NCI-H2081 treated with DMSO at 0.1 percent for 48 hours (cell line): ENCODE measurements at places on chromosomes 4 and X.

GRCh38 chr4:55545151-55545550, 1.6 kb downstream of the CLOCK start:
- DNase-seq: no peak

- DNase-seq: no peak
These were observed 139.8 kb downstream of the CDS1 start for GRCh38 chr4:84722720-84723119.

- no peak for DNase-seq
These were observed 100.5 kb downstream of the PPA2 start for GRCh38 chr4:105373324-105373723.

- DNase-seq: no peak
These were observed 5.9 kb downstream of the ANXA10 start for GRCh38 chr4:168098248-168098717.

- no peak for DNase-seq
These were observed 29.6 kb downstream of the NKX3-2 start for GRCh38 chr4:13514722-13515121.

DNA sequence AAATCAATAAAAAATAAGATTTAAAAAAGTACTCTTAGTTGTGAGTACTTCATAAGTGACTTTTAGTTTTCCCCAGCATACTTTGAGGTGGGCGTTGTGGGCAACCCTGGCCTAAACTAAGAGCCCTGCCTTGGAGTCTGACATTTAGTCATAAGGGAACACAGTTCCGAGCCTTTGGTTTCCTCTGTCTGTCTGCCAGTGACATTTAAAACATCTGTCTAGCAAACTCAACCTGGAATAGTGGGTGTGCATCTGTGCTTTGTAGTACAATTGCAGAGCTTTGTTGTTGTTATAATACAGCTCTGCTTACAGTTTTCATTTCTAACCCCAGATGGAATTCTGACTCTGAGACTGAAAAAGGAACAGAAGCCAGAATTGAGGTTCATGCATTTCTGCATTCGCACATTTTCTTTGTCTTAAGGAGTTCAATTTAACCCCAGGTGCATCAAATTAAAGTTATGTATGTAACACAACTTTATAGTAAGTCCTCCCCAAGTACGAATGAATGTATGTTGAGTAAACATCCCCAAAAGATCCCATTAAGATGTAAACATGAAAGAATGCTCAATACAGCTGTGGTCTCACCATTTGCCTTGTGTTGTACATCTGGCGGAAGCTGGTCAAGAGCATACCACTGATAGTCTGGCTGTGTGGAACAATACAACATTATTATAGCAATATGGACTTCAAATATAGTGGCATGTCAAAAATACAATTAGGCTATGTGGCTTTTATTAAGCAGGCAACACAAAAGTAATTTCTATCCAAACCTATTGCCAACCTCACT, 25.9 kb downstream of the TNIP3 start:
- DNase-seq: no peak

- no peak for DNase-seq
These were observed 123.6 kb downstream of the RELL1 start for GRCh38 chr4:37562592-37562991.

DNA sequence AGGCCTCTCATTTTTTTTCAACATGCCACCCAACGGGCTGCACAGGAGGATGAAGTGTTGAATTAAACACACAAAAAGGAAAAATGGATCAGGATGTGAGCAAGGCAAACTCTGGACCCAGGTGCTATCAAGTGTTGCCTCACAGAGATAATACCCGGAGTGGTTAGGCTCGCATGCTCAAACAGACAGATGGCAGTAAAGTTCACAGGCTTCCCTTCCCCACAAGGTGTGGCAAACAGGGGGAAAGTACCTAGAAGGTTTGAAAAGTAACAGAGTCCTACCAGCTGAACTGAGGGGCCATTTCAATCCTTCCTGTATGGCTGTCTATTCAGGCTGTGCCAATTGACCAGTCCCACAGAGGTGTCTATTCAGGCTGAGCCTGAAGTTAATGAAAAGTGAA, 123.9 kb upstream of the GC start:
- no peak for DNase-seq

- no peak for DNase-seq
These were observed 9.1 kb downstream of the POU4F2 start for GRCh38 chr4:146647615-146648460.

GRCh38 chrX:101785142-101785541, 125.5 kb upstream of the ARMCX2 start:
- DNase-seq: no peak

DNA sequence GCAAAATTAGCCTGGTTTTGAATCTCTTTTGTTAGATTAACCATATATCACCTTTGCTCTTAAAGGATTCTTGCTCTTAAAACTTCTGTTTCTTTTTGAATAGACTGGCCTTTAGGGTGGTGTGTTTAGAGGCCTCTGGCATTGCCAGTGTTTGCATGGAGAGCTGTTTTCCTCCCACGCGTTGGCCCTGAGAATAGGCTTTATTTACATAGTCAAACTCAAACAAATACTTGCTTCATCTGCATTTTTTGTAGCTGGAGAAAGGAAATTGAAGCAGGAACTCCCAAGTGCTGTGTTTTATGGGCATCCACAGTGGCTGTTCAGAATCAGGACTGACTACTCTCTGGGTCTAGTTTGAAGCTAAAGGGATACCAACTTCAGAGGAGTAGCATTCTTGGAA, 2.7 kb downstream of the SHROOM2 start:
- DNase-seq: peak; percentile 15

GRCh38 chr4:156201050-156201449, 247.4 kb upstream of the CTSO start:
- DNase-seq: no peak

GRCh38 chr4:85607624-85608023, 132.7 kb downstream of the ARHGAP24 start:
- peak; percentile 57 for DNase-seq

DNA sequence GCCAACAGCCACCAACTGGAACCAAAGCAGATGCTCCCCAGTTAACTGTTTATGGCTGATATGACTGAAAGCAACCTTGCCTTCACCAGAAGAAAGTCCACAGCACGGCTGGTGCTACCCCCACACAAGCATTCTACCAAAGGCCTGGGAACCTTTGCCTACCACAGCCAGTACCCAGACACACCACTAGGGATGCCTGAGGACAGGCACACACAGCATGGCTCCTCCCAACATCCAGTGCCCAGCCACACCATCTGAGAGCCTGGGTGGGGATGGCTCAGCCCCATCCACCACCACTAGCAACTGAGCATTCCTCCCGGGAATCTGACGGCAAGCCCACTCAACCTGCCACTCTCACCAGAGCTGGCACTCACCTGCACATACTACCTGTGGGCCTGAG, 178.6 kb downstream of the SLC7A11 start:
- DNase-seq: no peak

GRCh38 chr4:8747467-8748235, 124.0 kb downstream of the HMX1 start:
- no peak for DNase-seq

- DNase-seq: no peak
These were observed 41.0 kb upstream of the GATB start for GRCh38 chr4:151801547-151802516.

DNA sequence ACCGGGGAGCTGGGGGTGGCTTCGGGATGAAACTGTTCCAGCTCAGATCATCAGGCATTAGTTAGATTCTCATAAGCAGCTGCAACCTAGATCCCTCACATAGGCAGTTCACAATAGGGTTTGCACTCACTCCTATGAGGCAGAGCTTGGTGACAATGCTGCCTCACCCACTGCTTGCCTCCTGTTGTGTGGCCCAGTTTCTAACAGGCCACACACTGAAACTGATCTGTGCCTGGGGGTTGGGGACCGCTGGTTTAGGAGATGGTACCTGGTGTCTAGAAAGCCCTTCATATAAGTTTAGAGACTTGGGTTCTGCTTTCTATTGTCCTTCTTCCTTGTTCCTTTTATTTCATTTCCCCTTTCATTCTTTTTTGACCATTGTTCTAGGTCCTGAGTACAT, 234.2 kb downstream of the FRAS1 start:
- DNase-seq: no peak

- no peak for DNase-seq
These were observed 2691.0 kb downstream of the PCDH7 start for GRCh38 chr4:33411182-33411581.

DNA sequence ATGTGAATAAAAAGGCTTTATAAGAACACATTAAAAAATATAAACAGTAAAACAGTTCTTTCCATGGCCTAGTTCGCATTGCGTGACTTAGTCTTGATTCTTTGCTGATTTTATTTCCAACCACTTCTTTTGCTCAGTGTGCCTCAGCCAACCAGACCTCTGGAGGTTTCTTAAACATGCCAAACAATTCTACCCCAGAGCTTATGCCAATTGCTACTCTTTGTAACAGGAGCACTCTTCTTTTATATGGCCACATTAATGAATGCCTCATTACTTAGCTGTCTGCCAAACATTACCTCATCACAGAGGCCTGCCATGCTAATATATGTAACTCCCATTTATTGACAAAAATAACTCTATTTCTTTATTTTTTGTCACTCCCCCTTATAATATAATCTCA, 202.3 kb downstream of the NDST4 start:
- no peak for DNase-seq

GRCh38 chr4:10403633-10404445, 53.4 kb downstream of the ZNF518B start:
- DNase-seq: no peak

DNA sequence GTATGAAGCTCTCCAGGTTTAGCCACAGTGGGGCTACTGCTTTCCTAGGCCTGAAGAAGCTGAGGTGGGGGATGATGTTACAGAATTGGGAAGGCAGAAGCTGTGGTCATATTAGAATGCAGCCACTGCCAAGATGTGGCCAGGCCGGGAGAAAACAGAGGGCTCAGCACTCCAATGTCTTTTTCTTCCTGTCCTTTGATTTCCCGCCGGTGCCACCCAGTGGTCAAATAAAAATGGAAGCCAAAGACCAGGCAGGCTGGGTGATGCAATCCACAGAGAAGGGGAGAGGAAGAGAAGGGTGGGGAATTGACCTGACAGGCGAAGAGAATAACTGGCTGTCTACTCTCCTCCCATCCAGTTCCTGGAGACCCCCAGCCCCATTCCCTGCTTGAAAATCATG, 94.9 kb upstream of the SHISA3 start:
- DNase-seq: no peak

DNA sequence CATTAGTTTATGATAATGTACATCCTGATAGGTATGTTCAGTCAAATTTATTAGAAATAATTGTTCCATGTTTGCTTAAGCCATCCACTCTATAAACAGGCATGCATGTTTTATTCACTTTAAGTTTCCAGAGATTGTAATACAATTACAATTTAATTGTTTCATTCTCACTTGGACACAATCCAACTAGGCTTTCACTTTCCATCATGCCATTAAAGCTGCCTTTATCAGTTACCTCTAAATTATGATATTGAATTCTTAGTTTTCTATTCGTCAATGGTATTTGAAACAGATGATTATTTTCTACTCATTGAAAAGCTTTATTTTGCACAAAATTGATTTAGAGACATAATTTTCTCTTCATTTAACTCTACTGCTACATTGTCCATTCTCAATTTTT, 1196.3 kb downstream of the RAPGEF2 start:
- peak; percentile 45 for DNase-seq

- no peak for DNase-seq
These were observed 30.4 kb upstream of the EMCN start for GRCh38 chr4:100548200-100548560.

GRCh38 chr4:67500373-67500772, 44.9 kb downstream of the CENPC start:
- DNase-seq: no peak

- no peak for DNase-seq
These were observed 56.9 kb downstream of the NDNF start for GRCh38 chr4:121015421-121015820.

- no peak for DNase-seq
These were observed 52.5 kb downstream of the HMGB2 start for GRCh38 chr4:173281406-173282255.

DNA sequence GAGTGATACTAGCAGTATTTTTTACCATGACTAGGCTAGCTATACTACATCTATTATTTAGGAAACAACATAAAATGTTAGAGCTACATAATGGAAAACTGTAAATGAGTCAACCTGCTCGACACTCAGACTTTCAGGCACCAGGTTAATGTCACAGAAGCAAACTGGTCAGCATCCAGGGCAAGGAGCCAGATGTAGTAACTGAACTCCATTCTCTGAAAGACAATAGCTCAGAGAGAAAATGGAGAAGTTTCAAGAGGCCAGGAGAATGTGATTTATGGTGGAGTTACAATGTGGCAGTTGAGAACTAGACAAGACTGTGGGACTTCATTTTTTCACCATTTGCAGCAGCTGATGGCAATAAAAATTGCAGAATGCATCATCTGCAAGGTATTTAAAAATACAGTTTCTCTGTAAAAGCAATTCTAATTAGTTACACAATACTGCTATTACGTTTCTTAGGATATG, 342.7 kb upstream of the PABPC4L start:
- no peak for DNase-seq

DNA sequence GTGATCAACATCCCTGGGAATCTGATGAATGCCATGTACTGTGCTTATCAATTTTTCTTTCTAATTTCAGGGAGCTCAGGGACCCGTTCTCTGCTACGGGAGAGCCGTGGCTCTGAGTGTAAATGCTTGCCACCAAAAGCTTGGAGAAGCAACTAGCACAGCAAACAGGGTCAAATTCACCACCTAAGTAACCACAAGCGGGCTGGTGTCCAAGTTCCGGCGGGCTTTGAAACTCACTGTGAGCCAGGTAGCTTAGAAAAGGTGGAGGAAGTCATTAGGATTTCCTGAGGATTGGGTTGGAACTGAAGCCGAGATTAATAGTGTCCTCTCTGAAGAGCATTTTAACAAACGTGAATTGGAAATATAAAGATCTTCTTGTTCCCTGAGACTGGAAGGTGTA, 87.2 kb downstream of the CLDN34 start:
- no peak for DNase-seq

DNA sequence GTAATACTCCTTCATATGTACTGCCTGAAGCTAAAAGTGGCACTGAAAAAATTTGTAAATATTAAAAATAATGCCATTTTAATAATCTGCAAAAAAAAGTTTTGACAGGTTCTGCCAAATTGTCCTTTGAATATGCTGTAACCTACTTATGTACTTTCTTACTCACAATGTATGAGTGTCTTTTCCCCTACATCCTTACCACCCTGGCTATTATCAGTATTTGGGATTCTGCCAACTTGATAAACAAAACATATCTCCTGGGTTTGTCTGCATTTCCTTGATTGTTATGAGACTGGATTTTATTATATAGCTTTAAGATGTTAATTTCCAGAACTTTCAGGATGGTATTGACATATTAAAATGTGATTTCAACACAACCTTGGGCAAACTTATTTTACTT, 187.9 kb downstream of the CHM start:
- no peak for DNase-seq

- no peak for DNase-seq
These were observed 44.5 kb upstream of the TRIM2 start for GRCh38 chr4:153159728-153160221.
